Dermis lymphatic vessel endothelial cell (primary cell): ENCODE measurements at places on chromosomes 11 and 22. TPM values are rescaled to one million over a fixed set of nuclear protein-coding genes. Genes with fewer than 3 reads are reported as not detected.

Gene INPP5J
- 0.09 and 0.11 TPM in 2 replicates for total RNA-seq

Gene RFPL1
- under 0.01 and 0.09 TPM in 2 replicates for total RNA-seq

Gene THY1
- 1.5 and 3.7 TPM in 2 replicates for total RNA-seq

Gene CHADL
- 0.52 and 0.54 TPM in 2 replicates for total RNA-seq

Gene CNGA4
- under 0.01 TPM in 1 of 2 replicates, not detected in the other for total RNA-seq

Gene HEPHL1
- total RNA-seq, result not detected in 2 replicates

Gene NPAS4
- total RNA-seq, result not detected in 2 replicates

Gene MPZL3
- 1.2 and 2.1 TPM in 2 replicates for total RNA-seq

Gene POU2AF3
- not detected in 2 replicates for total RNA-seq

Gene PNPLA3
- 0.26 and 0.33 TPM in 2 replicates for total RNA-seq

Gene MRPL23
- 4.1 and 65.3 TPM in 2 replicates for total RNA-seq

Gene P2RY2
- under 0.01 and 0.11 TPM in 2 replicates for total RNA-seq

Gene VEGFB
- total RNA-seq, result 13.7 and 19.8 TPM in 2 replicates

Gene RFPL3
- not detected in 2 replicates for total RNA-seq

Gene OR10A2
- not detected in 2 replicates for total RNA-seq

Gene OR10D3
- total RNA-seq, result not detected in 2 replicates

Gene LIF
- 0.11 and 0.34 TPM in 2 replicates for total RNA-seq

Gene ZBTB16
- 8.3 and 22.4 TPM in 2 replicates for total RNA-seq

Gene SCARF2
- total RNA-seq, result 4.4 and 5.7 TPM in 2 replicates

Gene BACE1-AS
- 1.7 and 2.1 TPM in 2 replicates for total RNA-seq

Gene RASSF10
- 4.6 and 13.4 TPM in 2 replicates for total RNA-seq

Gene PIH1D2
- 0.33 and 0.69 TPM in 2 replicates for total RNA-seq

Gene GPR83
- total RNA-seq, result under 0.01 TPM in 1 of 2 replicates, not detected in the other

Gene IFITM10
- 0.52 and 0.98 TPM in 2 replicates for total RNA-seq

Gene OR52H1
- total RNA-seq, result 0.09 and 0.11 TPM in 2 replicates

Gene GLB1L3
- total RNA-seq, result not detected in 2 replicates

Gene SNU13
- total RNA-seq, result 76.0 and 79.2 TPM in 2 replicates

Gene NELL1
- total RNA-seq, result not detected in 2 replicates

Gene GUCY1A2
- total RNA-seq, result under 0.01 TPM in 2 replicates
